ENCODE measurements at places on chromosomes 11 and 22. TPM values are rescaled to one million over a fixed set of nuclear protein-coding genes. Genes with fewer than 3 reads are reported as not detected.

Gene CLDN5
- total RNA-seq, result 19.3 TPM

Gene TEAD1
- total RNA-seq, result 91.0 TPM

- H3K27me3 ChIP-seq, result no peaks in the 10 kb centered on the region
- H3K4me3 ChIP-seq, result no peak overlapping the region
- no peak for DNase-seq
- peaks cover 13% of the 10 kb centered on the region for H3K4me1 ChIP-seq
- H3K36me3 ChIP-seq, result peaks cover 19% of the 10 kb centered on the region
These were observed 35.3 kb downstream of the PPM1F start for GRCh38 chr22:21917181-21917958.

DNA sequence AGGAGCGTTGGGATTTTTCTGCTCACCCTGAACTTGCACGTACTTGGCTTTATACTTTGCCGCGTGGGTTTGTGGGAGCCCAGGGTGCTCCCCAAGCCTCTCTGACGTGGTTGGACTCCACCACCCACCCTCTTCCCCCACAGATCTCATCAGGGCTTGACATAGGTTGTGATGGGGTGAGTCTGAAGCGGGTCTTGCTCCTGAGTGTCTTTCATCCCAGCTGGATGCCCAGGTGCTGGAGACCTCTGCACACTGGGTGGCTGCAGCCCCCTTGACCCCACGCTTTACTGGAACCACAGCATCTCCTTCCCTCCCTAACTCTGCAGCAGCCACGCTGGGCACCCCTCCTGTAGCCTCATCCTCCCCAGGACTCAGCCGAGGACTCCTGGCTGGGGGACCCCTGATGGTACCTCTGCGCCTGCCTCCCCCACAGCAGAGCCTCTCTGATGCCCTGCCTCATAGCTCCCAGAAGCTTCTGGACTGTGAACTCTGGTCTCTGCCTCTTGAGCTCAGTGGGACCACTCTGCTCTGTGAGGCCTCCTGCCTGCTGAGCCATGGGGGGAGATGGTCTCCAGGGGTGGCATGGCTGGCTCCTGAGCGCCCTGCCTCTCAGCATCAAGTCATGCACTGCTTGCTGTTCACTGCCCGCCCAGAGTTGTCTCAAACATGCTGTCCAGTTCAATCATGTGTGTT is 45.2 kb downstream of the MYEOV start:
- no peak for DNase-seq
- no peaks in the 10 kb centered on the region for H3K27me3 ChIP-seq
- no peak overlapping the region for H3K27ac ChIP-seq
- no peaks in the 10 kb centered on the region for H3K36me3 ChIP-seq
- H3K4me3 ChIP-seq, result no peak overlapping the region

DNA sequence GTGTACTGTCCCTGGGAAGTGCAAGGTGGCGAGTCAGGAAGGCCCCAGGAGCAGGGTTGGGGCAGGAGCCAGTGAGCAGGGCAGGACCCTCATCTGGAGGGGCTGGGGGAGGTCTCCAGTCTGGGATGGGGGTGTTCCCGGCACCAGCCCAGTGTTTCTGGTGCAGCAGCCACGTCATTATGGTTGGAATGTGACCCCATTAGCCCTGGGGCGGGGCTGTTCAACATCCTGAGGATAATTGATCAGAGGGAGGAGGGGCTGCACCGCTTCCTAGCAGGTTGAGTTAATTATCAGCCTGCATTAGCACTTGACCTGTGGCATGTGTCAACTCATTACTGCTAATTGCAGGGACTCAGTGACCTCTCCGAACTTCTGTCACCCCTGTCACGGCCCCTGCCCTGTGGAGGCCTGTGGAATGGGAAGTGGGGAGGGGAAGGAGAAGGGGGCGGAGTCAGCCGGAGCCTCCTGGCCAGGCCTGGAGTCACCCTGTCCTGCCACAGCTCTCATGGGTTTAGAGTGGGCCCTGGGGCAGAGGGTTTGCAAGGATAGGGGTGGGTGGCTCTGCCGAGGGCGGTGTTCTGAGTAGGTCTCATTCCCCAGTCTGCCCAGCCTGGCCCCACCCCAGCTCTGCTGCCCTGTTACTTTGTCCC is 52.8 kb upstream of the CCDC188 start:
- no peaks in the 10 kb centered on the region for H3K36me3 ChIP-seq
- peaks cover 48% of the 10 kb centered on the region for H3K4me1 ChIP-seq
- no peak overlapping the region for H3K4me3 ChIP-seq
- no peaks in the 10 kb centered on the region for H3K27me3 ChIP-seq
- peak; percentile 49 for DNase-seq
- H3K27ac ChIP-seq, result peak overlapping the region; percentile 57

Gene NXPE1
- not detected for total RNA-seq

DNA sequence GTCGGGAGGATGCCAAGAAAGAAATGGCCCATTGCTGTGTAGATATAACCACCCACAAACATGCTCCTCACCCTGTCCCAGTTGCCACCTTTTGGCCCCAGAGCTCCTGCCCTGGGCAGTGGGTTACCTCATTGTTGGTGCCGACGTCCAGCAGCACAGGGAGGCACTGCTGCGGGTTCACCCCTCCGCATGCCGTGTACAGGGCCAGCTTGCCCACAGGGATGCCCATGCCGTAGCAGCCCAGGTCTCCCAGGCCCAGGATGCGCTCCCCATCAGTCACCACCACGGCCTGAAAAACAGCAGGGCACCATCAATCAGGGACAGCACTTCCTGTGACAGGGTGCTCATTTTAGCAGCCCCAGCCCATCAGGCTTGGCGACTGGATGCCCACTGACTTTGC is 123.1 kb downstream of the CCDC81 start:
- no peak for DNase-seq
- no peak overlapping the region for H3K27ac ChIP-seq
- no peaks in the 10 kb centered on the region for H3K36me3 ChIP-seq
- peaks cover 7% of the 10 kb centered on the region for H3K4me1 ChIP-seq
- no peaks in the 10 kb centered on the region for H3K27me3 ChIP-seq
- no peak overlapping the region for H3K4me3 ChIP-seq

- no peak overlapping the region for H3K27ac ChIP-seq
- peaks cover 27% of the 10 kb centered on the region for H3K4me1 ChIP-seq
- H3K36me3 ChIP-seq, result no peaks in the 10 kb centered on the region
- H3K27me3 ChIP-seq, result no peaks in the 10 kb centered on the region
These were observed 78.1 kb downstream of the GAB2 start for GRCh38 chr11:78339483-78339882.

Gene ALDH3B1
- 7.5 TPM for total RNA-seq

DNA sequence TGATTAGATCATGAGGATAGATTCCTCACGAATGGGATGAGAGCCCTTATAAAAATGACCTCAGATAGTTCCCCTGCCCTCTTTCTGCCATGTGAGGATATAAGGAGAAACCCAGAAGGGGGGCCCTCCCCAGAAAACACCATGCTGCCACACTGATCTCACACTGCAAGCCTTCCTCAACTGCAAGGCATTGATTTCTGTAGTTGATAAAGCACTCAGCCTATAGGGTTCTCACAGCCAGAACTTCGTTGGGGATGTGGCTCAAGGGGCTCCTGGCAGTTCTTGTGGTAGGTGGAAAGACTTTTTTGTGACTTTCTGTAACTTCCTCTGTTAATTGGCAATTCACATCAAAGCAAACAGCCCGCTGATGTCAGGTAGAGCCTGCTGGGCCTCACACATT is 108.9 kb downstream of the CD44 start:
- no peaks in the 10 kb centered on the region for H3K4me1 ChIP-seq
- DNase-seq, result no peak
- no peaks in the 10 kb centered on the region for H3K36me3 ChIP-seq
- peak overlapping the region; percentile 87 for H3K27ac ChIP-seq
- no peaks in the 10 kb centered on the region for H3K27me3 ChIP-seq

- H3K4me1 ChIP-seq, result peaks cover 5% of the 10 kb centered on the region
- no peaks in the 10 kb centered on the region for H3K27me3 ChIP-seq
- H3K36me3 ChIP-seq, result no peaks in the 10 kb centered on the region
- H3K27ac ChIP-seq, result no peak overlapping the region
These were observed 78.7 kb upstream of the GRAMD1B start for GRCh38 chr11:123351375-123351774.

Gene BRSK2
- not detected for total RNA-seq

DNA sequence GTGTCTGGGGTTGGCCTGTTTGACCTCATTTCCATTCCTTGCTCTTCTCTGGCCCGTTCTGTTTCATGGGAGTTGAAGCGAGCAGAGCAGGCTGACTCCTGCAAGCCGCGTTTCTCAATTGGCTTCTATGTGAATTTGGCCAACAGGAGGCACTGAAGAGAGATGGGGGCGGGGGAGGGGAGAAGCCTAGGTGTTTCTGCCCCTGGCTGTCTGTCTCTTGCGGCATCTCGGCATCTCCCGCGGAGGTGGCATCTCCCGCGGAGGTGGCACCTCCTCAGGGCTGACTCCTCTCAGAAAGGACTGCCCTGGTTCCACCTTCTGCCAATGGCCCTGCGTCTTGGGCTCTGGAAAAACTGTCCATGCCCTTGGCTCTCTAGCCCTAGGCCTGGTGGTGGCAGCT is 125.6 kb upstream of the CSNK2A3 start:
- H3K27me3 ChIP-seq, result no peaks in the 10 kb centered on the region

Gene OR5B21
- not detected for total RNA-seq

Gene MMP12
- total RNA-seq, result not detected

GRCh38 chr11:84522331-84522730 is 1104.8 kb downstream of the DLG2 start:
- no peak overlapping the region for H3K27ac ChIP-seq
- H3K4me3 ChIP-seq, result no peak overlapping the region
- no peaks in the 10 kb centered on the region for H3K36me3 ChIP-seq
- H3K27me3 ChIP-seq, result no peaks in the 10 kb centered on the region
- DNase-seq, result no peak

DNA sequence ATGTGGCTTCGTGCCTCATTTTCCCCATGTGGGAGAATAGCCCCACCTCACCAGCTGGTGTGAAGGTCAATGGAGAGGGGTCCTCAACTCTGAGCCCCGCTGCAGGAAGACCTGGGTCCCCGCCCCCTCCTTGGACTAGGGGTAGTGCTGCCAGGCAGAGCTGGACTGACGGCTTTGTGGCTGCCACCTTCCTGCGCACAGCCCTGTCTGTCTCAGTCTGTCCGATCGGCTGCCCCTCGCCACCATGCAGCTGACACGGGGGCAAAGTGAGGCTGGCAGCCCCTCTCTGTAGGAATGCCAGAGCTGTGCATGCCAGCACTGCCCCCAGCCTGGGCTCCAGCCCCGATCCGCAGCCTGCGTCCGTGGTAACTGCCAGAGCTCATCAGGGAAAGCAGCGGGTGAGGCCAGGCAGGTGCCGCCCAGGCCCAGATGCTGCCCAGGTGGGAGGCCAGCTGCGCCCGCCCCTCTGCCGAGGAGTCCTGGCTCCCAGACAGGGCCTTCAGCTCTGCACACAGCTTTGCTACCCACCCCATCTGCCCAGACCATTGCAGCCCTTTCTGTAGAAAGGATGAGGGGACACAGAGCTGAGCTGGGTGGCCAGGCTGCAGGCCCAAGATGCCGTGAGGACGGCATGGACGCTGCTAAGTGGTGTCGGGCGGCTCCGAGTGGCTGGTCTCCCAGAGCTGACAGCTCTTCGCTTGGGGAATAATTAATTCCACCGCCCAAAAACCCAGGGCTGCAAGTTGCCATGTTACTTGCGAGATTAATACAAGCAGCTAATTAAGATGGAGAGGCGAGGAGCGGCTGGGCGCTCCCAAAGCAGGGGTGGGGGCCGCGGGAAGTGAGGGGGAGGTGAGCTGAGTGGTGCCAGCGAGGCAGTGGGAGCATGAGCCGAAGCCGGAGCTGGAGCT is 19.5 kb upstream of the FLRT1 start:
- H3K4me1 ChIP-seq, result peaks cover 24% of the 10 kb centered on the region
- H3K27ac ChIP-seq, result no peak overlapping the region
- no peaks in the 10 kb centered on the region for H3K36me3 ChIP-seq
- DNase-seq, result no peak
- H3K4me3 ChIP-seq, result no peak overlapping the region

DNA sequence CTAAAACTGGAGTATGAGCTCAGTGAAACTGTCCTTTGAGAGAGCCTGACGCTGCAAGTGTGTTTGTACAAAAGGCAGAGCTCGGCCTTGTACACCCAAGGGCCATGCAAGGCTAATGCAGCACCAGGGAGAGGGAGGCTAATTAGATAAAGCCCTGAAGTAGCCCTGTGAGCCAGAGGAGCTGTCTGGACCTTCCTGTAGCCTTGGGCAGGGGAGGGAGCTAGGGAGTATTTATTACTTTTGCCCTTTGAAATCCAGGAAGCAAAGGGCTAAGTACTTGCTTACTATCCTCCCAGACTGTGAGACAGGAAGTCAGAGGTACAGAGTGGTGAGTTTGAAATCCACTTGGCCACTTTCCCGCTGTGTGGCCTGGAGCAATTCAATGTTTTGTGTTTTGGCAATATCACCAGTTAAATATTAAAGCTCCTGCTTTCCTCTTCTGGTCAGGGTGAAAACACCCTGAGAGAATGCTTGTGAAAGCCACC is 10.2 kb upstream of the LDHA start:
- peak overlapping the region; percentile 96 for H3K27ac ChIP-seq
- no peaks in the 10 kb centered on the region for H3K27me3 ChIP-seq
- DNase-seq, result peak; percentile 73
- H3K4me1 ChIP-seq, result peaks cover 28% of the 10 kb centered on the region
- H3K4me3 ChIP-seq, result no peak overlapping the region
- no peaks in the 10 kb centered on the region for H3K36me3 ChIP-seq

DNA sequence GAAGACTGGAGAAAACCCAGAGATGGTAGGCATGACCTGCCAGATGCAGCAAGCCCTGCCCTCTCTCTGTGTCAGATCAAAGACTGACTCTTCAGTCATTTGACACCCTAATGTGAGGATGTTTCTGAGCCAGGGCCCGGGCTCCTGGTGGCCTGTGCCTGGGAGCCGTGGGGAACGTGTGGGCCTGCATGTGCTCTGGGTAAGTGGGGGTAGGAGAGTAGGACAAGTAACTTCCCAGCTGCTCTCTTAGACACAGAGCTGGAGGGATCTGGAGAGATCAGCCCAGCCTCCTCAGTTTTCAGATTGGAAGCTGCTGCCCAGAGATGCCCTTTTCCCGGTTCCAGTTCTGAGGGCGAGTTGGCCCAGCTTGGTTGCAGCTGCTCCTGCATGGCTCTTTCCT is 110.8 kb downstream of the TEAD1 start:
- peak; percentile 54 for DNase-seq
- no peak overlapping the region for H3K27ac ChIP-seq
- no peaks in the 10 kb centered on the region for H3K36me3 ChIP-seq
- H3K27me3 ChIP-seq, result no peaks in the 10 kb centered on the region
- no peaks in the 10 kb centered on the region for H3K4me1 ChIP-seq

DNA sequence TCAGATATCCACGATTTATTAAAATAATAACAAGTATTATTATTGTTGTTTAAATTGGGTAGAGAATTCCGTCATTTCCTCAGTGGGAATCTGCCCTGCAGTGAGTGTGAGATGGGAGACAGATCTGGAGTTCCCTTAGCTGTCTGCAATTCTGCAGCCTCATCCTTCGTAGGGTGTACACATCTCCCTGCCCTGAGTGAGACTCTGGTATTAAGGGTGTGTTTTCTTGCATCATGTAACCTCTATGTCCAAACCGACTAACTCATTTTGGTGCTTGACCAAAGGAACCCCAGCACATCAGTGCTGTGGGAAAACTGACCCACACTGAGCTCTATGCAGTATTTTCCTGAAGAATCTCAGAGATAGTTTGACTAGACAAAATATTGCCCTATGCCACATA is 157.6 kb downstream of the LDLRAD3 start:
- H3K4me3 ChIP-seq, result no peak overlapping the region
- no peak overlapping the region for H3K27ac ChIP-seq
- no peaks in the 10 kb centered on the region for H3K27me3 ChIP-seq
- H3K4me1 ChIP-seq, result no peaks in the 10 kb centered on the region

- H3K4me1 ChIP-seq, result peaks cover 15% of the 10 kb centered on the region
- no peak for DNase-seq
- H3K36me3 ChIP-seq, result no peaks in the 10 kb centered on the region
- peak overlapping the region; percentile 97 for H3K27ac ChIP-seq
- peak overlapping the region; percentile 64 for H3K4me3 ChIP-seq
These were observed 1.9 kb downstream of the TEAD1 start for GRCh38 chr11:12675951-12676711.

All from heart left ventricle (tissue), 16 donors.